RPMI8226 (cell line): ENCODE measurements at places on chromosomes 6 and 20.

- no peak for DNase-seq
Measured at GRCh38 chr6:31139599-31139998, 733 bp upstream of the PSORS1C2 start.

DNA sequence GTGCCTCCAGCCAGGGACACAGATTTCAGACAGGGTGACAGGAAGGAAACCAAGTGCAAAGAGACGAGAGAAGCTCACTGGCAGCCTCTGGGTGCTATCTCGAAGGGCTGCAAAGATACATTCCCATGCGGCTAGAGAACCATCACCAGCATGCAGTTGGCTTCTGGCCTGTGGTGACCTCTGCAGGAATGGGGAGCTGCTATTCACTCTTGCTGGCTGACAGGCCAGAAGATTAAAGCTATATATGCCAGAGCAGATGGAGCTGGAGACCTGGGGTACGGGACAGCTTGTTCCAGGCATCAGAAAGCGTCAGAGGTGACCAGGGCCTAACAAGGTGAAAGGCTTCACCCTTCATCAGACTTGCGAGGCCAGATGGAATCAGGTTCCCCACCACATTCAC, 20.0 kb downstream of the MAP1LC3A start:
- no peak for DNase-seq

DNA sequence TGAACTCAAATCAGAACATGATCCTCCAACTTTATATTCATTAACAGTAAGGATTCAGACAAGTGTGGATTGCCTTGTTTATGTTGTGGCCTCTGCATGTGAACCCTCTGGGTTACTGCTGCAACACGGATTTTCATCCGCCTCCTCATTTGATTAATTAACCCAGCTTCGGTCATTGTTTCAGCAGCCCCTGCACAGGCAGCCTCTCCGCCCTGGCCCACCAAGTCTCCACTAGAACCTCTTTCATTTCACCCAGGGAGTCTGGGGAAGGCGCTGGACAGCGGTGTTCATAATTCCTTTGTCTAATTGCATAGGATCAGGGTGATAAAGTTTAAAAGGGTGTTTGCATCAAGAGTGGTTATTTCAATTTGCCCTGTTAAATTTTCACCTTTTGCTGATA, 15.7 kb downstream of the NKX2-2 start:
- DNase-seq, result no peak

- DNase-seq, result no peak
Measured at GRCh38 chr6:102812242-102812641, 1418.7 kb downstream of the GRIK2 start.
